LNCaP clone FGC (cell line): ENCODE measurements at places on chromosomes 3 and 15.

- DNase-seq = no peak
Observed at GRCh38 chr3:16361087-16361486, 96.1 kb downstream of the OXNAD1 start.

DNA sequence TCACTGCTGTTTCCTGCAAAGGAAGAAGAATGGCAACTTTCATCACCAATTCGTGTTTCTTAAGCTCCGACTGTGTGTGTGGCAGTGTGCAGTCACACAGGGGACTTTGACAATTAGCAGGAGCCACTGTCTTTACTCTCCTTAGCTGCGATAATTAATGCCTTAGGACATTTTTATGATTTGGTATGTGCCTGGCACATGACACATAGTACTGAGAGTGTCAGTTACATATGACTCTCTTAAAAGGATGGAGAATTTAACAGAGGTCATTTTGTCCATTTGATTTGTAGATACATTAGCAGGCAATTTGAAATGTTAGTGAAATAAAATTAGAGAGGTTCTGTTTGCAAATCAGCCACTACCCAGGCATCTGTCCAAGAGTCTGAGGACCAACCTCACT, 128.9 kb upstream of the VEPH1 start:
- DNase-seq = no peak

DNA sequence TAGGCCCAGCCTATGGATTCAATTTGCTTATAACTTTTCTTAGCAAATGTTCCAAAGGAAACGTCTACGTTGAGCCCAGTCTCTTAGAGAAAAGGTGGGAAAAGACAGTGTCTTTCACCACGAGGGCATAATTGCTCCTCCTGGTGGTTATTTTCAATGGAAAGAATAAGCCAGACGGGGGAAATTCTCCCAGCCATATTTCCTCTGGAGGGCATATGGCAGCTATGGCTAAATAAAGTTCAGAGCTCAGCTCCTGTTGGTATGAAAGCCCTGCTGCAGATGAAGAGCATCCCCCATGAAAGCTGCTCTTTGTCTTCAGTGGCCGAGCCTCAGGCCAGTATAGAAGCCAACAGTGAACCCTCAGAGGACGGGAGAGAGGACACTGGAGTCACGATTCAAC, 297.9 kb downstream of the RYR3 start:
- DNase-seq = no peak

GRCh38 chr3:15325228-15325627, 7.2 kb downstream of the SH3BP5 start:
- DNase-seq = no peak

GRCh38 chr3:134029734-134030378, at the start of gene SLCO2A1:
SLCO2A1 (minus strand) TSS chr3:134029925; CDS start chr3:134029802, 123 bp downstream.
- no peak for DNase-seq

DNA sequence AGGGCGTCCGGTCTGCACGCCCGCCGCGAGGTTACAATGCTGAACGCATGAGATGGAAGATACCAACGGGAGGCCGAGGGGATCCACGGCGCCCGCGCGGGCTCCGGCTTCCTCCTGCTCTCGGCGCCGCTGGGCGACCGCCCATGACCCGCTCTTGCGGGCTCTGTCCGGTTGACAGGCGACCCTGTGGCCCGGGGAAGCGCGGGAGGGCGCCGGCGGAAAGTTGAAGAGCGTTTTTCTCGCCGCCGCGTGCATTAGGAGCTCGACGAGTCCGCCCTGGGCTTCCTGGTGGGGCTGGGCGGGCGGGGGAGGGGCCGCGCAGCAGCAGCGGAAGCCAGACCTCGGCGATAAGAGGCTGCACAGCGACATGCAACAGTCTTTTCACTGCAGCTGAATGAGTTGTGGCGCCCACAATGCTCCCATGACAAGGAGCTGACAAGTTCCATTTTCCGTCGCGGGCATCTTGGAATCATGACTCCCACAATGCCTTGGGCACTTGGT, at the start of gene MBNL1:
Gene MBNL1, plus strand, starts transcription at position 375 of the 501 bp plus-strand sequence. CDS start 31,265 bp downstream, outside the sequence.
- no peak for DNase-seq

- no peak for DNase-seq
Observed at GRCh38 chr3:18634461-18634860, 209.3 kb upstream of the SATB1 start.

DNA sequence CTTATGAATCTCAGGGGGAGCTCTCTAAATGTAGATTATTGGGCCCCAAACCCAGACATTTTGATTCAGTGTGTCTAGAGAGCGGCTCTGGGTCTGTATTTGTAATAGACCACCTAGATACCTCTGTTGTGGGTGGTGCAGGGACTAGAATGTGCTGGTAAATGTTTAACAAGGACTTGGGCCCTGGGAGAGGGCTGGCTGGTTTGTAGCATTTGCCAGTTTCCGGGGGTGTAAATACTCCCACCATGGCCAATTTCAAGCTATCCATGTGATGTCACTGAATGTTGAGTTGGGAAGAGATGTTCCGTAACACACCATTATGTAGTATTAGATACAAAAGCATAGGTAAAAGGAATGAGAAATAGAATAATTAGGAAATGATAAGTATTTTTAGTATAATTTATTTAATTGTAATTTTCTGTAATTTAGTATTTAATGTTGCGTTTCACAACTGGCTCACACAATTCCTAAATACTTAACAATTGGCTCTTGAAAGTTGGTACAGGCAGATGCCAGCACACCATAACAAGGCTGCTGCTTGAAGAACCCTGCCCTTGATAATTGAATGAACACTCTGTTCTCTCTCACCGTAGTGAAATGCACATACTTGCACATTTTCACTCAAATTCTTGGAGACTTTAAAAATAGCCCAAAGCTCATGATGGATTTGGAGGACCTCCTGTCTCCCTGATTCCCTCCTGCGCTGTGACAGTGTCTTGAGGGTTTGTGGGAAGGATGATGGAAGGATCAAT, 359.2 kb upstream of the PROK2 start:
- DNase-seq = no peak

DNA sequence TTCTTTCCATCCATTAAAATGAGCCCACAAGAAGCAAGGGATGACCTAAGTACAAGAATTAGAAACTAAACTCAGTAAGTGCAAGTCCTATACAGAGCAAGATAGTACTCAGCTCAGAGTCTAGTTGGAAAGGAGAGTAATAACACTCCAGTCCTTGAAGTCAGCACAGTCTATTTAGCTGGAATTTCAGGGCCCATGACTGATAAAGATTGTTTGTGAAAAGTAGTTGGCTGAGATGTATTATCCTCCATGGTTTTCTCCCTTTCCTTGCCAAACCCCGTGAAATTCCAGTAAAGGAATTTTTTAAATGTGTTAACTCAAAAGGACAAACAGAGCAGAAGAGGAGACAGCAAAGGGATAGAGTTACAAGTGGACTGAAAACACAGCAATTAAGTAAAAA, 127.2 kb upstream of the STT3B start:
- no peak for DNase-seq

DNA sequence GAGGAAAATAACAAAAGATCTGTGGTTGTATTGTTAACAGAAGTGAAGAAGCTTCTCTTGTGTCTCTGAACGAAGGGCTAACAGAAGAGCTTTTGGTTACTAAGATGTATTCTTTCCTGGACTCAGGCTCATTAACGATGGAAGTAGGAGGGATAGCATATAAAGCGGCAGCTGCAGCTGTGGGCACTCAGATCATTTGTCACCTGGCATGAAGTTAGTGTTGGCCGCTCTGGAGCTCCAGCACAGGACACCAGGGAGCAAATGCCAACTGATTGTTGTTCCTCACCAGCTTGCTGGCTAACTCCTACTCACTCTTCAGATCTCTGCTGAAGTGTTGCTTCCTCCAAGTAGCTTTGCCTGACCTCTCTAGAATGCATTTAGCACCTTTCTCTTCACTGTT, 15.5 kb upstream of the SLITRK3 start:
- DNase-seq = no peak

DNA sequence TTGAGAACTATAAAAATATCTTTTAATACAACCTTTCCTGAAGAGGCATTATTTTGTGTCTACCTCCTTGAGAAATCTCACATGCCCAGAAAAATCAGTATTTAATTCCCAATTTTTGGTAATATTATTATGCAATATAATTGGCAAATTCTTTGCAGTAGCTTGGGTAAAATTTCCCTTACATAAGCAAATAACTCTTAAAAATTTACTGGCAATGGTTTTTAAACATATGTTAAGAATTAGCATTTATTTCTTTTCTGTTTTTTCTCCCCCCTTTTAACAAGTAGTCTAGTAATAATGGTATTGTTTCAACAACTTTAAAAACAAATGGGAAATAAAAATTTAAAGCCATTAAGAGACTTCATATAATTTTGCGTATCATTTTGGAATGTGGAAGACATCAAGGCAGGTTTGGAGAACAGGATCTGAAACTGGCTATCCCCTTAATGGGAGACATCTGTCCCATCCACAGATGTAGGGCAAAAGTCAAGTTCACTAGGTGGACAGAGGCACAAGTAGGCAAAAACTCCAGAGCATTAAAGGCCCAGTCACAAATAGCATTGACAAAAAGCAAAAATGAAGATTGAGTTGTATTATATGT, 89.6 kb upstream of the AADACL2 start:
- DNase-seq = no peak

DNA sequence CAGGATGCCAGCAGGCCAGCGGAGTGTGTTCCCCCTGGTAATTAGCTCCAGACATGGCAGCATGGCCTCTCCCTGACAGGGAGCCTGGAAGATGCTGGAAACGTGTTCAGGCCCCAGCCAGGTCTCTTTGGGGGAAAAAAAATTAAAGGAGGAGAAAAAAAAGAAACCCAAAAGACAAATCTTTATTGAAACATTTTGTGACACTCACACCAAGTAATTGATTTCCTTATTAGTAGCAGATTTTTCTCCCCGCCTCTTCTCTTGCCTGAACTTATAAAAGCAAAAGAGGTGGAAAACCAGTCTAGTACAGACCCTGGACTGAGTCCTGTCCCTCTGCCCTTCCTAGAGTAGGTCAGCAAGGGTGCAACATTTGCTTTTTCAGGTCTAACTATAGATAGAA, 42.7 kb upstream of the SMAD6 start:
- DNase-seq = no peak

DNA sequence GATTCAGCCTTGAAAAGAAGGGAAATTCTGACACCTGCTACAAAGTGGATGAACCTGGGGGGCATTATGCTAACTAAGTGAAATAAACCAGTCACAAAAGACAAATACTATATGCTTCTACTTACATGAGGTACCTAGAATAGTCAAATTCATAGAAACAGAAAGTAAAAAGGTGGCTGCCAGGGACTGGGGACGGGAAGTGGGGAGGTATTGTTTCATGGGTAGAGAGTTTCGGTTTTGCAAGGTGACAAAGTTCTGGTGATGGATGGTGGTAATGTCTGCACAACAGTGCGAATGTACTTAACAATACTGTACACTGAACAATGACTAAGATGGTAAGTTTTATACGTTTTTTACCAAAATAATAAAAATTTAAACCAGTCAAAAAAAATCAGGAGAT, 4.8 kb downstream of the IDH2 start:
- DNase-seq = no peak

DNA sequence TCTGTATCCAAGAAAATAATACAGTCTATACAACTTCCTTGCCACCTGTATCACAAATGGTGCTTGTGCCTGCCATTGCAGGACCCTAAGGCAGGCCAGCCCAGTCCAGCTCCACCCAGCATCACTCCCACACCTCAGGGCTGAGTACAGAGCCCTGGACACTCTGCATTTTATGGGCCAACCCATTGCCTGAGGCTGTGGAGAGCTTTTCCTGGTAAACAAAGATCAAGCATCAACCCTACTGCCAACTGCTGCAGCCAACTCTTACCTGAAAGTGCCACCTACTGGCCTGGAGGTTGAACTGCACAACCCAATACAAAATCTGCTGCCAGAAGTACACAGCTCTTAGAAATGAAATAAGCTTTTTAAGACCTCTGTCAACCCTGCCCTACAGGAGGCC, 1082.2 kb downstream of the NAALADL2 start:
- DNase-seq = peak; percentile 95

- DNase-seq = no peak
Observed at GRCh38 chr3:59262076-59262498, 212.3 kb upstream of the CFAP20DC start.

DNA sequence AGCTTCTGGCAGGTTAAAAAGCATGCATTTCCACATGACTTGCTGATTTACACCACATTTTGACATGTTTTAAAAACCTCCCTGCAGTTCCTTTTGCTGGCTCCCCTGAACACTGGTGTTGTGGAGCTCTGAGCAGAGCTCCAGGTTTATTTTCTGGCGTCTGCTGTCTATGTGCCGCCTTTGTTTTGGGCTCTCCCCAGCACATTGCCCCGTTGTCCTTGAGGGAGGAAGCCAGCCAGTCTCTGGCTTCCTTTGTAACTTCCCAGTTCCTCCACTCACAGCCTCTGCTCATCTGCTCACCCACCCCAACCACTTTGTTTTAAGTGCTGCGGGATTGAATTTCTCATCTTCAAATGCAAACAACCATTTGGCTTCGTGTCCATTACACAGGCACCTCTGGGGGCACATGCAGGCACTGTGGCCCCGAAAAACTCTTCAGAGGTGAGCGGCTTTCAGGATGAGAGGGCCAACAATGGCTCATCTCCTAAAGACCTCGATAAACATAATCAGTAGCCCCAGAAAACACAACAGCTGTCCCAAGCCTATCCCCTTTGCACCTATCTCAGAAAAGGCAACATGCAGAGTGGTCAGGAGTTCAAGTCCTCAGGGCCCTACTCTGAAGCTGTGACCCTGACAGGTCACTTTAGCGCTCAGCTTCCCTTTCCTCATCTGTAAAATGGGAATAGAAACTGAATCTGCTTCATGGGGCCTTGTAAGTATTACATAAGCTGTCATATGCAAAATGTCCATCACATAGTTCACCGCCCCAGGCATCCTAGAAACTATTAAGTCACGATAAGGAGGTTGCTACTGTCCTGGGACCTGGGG, 1.3 kb upstream of the MEF2A start:
- no peak for DNase-seq

DNA sequence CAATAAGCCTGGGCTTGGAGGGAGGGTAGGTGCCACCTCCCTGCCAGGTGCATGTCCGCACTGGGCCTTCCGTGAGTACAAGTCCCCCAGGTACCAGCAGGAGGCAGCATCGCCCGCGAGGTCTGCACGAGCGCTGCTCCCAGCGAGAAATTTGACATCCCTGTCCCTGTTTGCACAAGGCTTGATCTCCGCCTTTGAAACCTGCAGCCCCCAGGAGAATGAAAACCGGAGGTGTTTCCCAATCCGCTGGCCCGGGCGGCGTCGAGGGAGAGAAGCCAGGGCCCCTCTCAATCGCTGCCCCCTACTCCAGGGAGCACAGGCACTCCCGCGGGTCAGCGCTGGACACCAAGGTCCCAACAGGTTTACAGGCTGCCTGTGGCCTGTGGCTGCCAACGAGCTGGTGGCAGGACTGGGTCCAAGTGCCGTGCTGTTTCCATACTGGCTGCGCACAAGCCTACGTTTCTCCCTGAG, 961 bp downstream of the HAPLN3 start:
- no peak for DNase-seq

- no peak for DNase-seq
Observed at GRCh38 chr3:72694398-72694797, 153.8 kb downstream of the SHQ1 start.

GRCh38 chr3:35944926-35945710, 305.8 kb downstream of the ARPP21 start:
- no peak for DNase-seq
